ENCODE measurements at places on chromosomes 5 and 9.

GRCh38 chr9:19480345-19480744 lies 71.5 kb downstream of the ACER2 start:
- no peak for DNase-seq

DNA sequence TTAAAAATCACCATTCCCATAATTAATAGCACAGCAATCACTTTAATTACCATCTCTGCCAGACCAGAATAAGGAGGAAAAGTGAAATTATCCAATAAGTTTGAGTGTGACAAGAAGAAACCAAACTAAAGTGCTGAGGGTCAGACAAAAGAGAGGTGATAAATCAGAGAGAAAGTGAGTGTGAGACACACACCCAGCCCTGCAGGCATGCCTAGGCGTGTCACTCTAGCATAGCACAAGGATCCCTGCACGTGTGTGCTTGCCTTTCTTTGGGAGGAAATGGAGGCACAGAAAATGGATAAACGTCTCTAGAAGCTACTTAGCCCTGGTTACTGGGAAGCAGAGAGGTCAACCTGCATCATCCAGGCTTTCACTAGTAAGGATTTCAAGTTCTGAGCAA lies 56.2 kb downstream of the SEMA6A start:
- DNase-seq: no peak

GRCh38 chr5:88685591-88686541 lies 197.1 kb downstream of the MEF2C start:
- no peak for DNase-seq

DNA sequence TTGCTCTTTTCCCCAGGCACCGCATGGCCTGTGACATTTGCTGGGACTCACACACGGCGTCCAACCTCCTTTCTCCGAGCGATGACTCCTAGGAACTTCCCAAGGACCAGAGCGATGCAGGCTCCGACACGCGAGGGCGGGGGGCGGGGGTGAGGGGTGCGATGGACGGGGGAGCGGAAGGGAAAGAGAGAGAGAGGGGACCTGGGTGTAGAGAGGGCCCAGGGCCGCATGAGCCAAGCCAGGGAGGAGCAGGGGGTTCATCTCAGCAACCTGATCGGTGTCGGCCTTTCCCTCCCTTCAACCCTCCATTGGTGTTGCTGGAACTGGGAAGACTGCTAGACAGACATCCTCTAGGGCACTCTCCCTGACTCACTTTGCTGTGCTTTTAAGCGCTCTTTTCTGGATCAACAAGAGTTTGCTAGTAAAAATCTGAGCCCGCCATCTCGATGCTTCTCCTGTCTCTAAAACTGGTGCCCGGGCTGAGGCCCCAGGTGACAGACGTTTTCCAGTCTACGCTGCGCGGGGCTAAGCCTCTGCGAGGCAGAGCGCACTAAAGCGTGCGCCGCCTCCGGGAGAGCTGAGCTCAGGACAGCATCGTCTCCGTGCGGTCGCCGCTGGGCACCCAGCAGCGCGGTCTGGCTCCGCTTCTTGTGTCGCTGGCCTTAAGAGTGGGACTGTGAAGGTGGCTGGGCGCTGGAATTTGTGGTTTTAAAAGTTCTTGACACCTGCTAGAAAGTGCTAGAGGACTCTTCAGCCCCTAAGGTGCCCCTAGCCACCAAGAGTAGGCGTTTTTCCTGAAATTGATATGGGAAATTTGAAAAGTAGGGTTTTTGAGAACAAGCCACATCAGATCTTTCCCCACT lies 1.0 kb upstream of the TSLP start:
- peak; percentile 5 for DNase-seq

GRCh38 chr9:92720807-92721535 lies 43.7 kb downstream of the BICD2 start:
- no peak for DNase-seq

GRCh38 chr5:168327994-168328393 lies 36.5 kb downstream of the WWC1 start:
- no peak for DNase-seq

- no peak for DNase-seq
These were observed 46.7 kb downstream of the GRIA1 start for GRCh38 chr5:153537207-153537606.

GRCh38 chr5:52632281-52632680 lies 155.4 kb upstream of the ITGA1 start:
- no peak for DNase-seq

- no peak for DNase-seq
These were observed 5.8 kb upstream of the BICD2 start for GRCh38 chr9:92770360-92770995.

GRCh38 chr9:89482056-89482851 lies 15.7 kb downstream of the SEMA4D start:
- no peak for DNase-seq

GRCh38 chr9:116342061-116342460 lies 188.5 kb downstream of the PAPPA start:
- DNase-seq: no peak

DNA sequence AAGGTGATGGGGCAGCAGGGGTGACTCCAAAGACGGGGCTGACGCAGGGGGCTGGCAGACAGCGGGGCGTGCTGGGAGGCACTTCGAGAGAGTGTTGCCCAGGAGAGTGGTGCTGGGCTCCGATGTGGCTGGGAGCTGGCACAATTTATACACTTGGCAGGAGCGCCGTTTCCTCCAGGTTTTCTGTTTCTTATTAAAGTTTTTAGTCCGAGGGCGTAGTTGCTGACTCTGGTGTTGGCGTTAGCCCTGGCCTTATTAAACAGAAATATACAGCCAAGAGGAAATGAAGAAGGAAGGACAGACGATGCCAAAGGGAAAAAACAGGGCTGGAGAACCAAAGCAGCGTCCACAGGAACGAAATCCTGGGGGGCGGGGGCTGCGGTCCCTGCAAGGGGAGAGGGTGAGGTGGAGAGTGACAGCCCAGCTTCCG lies 139.6 kb upstream of the PHYKPL start:
- no peak for DNase-seq

DNA sequence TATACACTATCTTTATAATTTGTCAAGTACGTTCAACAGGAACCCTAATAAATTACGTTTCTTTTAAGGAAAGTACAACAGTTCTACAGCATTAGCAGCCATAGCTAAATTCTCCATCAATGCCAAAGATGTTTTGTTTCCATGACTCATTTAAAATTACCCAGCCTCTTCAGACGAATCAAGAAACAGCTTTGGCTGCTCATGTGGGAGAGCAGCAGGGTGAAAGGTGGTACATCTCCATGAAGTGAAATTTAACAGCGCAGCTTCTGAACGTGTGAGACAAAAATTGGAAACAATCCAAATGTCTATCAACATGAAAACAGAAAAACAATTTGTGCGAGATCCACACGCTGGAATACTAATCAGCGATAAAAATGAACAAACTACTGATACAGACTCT lies 327.3 kb upstream of the CDH6 start:
- no peak for DNase-seq

GRCh38 chr5:369151-369868 lies 47.8 kb downstream of the AHRR start:
- DNase-seq: no peak

DNA sequence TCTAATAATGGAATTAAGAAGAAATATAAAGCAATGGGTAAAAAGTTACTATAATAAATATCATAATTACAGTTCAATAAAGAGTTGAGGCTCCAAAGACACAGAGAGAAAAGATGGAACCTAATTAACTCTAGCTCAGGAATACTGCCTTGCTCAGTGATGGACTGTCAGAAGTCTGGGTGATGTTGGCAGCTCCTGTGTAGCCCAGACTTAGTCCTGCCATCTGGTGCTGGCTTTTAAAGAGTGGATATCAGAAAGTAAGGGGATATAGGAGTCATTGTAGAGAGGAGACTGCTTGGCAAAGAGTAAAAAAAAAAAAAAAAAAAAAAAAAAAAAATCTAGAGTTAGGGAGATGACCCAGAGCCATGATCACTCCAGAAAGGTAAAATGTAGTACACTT lies 551.9 kb upstream of the DMAC1 start:
- DNase-seq: no peak

GRCh38 chr9:100869326-100869725 lies 159.2 kb upstream of the PLPPR1 start:
- no peak for DNase-seq

All from hypothalamus (tissue), 51 donors.